ENCODE measurements at places on chromosomes 5 and 9.
A peak's percentile ranks its signal among the peaks of the same experiment; 100 is the strongest.

DNA sequence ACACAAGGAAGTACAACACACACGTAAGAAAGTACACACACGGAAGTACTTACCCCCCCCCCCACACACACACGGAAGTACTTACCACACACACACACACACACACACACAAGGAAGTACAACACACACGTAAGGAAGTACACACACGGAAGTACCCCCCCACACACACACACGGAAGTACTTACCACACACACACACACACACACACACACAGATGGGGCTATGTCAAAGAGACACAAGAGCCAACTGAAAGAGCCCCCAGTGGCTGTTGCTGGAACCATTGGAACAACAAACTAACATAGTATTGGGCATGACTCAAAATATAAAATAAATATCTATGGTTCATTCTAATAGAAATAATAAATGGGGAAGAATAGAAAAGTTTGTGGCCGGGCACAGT is 4.9 kb upstream of the MAPK9 start:
- peaks cover 2% of the 10 kb centered on the region for H3K36me3 ChIP-seq
- peaks cover 14% of the 10 kb centered on the region for H3K4me1 ChIP-seq
- H3K27ac ChIP-seq: no peak overlapping the region
- no peak overlapping the region for H3K4me3 ChIP-seq
- DNase-seq: no peak

DNA sequence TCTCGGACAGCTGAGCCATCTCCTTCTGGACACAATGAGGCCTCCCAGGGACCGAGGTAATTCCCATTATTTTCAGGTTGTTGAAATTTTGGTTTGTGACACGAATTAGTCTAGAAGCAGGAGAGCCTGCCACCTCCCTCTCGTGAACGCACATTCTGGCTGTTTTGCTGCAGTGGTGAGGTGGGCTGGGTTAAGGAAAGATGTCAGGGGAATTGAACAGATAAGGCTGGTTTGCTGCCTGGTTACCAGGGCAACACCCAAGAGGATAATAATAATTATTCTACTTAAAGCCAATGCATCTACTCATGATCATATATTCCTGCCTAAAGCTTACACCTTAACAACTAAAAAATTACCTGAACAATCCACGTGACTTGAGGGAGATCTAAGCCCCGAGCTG is 38.1 kb downstream of the DDX31 start:
- H3K36me3 ChIP-seq: peaks cover 26% of the 10 kb centered on the region
- H3K4me1 ChIP-seq: peaks cover 5% of the 10 kb centered on the region
- DNase-seq: no peak

- H3K4me1 ChIP-seq: no peaks in the 10 kb centered on the region
- H3K27me3 ChIP-seq: no peaks in the 10 kb centered on the region
- H3K27ac ChIP-seq: no peak overlapping the region
- H3K36me3 ChIP-seq: no peaks in the 10 kb centered on the region
- DNase-seq: no peak
Measured at GRCh38 chr5:158716668-158717067, 383.0 kb downstream of the EBF1 start.

- no peak for DNase-seq
- H3K27ac ChIP-seq: no peak overlapping the region
- H3K27me3 ChIP-seq: peaks cover 7% of the 10 kb centered on the region
- no peaks in the 10 kb centered on the region for H3K36me3 ChIP-seq
- H3K4me1 ChIP-seq: peaks cover 4% of the 10 kb centered on the region
- H3K4me3 ChIP-seq: no peak overlapping the region
Measured at GRCh38 chr5:149664666-149665415, 65.3 kb upstream of the PPARGC1B start.

DNA sequence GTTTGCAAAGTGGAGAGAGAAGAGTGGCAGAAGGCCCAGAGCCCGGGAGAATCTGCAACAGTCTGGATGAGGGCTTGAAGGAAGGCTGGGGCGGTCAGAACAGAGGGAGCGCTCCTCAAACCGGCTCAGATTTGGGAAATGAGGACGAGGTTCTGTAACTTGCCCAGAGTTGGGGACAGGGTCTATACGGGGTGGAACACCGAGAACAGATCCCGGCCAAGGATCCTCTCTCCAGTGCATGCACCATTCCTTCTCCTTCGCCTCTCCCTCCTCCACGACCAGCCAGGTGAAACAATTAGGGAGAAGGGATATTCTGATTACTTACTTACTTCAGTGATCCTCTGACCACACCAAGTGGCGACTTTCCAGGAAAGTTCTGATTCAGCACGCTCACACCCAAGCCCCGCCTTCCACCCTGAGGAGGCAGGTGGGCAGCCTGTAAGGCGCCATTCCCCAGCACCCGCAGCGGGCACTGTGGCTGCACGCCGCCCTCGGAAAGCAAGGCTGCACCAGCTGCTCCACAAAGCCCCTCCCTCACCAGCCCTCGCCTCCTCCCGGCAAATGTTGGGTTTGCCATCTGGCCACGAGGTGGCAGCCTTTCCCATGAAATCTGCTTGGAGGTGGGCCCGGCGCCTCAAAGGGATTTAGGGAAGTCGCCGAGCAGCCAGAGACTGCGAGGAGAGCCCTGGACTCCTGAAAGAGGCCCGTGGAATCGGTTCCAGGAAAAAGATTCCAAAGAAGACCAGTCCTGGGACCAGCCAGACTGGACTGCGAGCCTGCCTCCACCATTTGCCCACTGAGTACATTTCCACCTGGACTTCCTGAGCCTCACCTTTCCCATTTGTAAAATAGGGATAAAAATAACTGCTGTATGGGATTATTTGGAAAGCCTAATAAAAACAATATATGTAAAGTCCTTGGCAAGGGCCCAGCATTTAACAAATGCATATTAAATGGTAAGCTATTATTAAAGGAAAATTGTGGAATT is 22.2 kb upstream of the WWC1 start:
- H3K4me1 ChIP-seq: peaks cover 6% of the 10 kb centered on the region
- DNase-seq: peak; percentile 48
- H3K36me3 ChIP-seq: no peaks in the 10 kb centered on the region
- H3K27me3 ChIP-seq: peaks cover 17% of the 10 kb centered on the region

- H3K27me3 ChIP-seq: no peaks in the 10 kb centered on the region
- H3K4me3 ChIP-seq: no peak overlapping the region
- no peaks in the 10 kb centered on the region for H3K4me1 ChIP-seq
- H3K36me3 ChIP-seq: no peaks in the 10 kb centered on the region
Measured at GRCh38 chr5:57435701-57436134, 46.9 kb downstream of the ACTBL2 start.

- H3K36me3 ChIP-seq: no peaks in the 10 kb centered on the region
- no peak for DNase-seq
- no peaks in the 10 kb centered on the region for H3K27me3 ChIP-seq
- no peak overlapping the region for H3K27ac ChIP-seq
Measured at GRCh38 chr5:5270958-5271785, 131.0 kb downstream of the ADAMTS16 start.

DNA sequence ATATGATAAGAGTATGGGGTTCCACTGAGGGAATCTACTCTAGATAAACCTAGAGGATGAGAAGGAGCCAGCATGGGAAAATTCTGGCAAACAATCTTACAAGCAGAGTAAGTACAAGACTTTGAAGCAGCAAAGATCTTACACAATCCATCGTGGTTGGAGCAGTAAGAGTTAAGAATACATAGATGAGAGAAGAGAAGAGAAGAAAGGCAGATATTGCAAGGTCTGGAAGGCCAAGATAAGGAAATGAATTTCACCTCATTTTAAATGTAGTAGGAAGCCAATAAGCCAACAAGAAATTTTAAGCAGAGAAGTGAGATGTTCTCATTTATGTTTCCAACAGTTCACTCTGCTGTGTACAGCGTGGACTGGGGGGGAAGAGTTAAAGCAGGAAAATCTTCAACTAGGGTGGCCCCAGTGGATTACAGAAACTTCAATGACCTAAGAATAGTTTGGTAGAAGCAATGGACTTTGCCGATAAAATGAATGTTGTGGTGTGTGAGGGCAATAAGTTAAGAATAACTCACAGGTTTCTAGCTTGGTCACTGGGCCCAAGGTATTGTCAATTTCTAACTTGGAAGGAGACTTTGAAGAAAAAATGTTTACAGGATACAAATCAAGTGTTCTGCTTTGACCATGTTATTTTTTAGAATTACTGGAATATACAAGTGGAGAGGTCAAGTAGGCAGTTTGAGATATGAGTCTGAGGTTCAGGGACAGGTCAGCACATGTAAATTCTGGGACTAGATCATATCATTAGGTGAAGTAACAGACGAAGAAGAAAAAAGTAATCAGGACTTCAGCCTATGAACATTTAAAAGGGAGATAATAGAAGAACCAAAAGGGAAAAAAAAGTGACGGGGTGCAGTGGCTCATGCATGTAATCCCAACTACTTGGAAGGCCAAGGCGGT is 12.1 kb upstream of the ISOC1 start:
- DNase-seq: no peak
- peaks cover 2% of the 10 kb centered on the region for H3K27me3 ChIP-seq

DNA sequence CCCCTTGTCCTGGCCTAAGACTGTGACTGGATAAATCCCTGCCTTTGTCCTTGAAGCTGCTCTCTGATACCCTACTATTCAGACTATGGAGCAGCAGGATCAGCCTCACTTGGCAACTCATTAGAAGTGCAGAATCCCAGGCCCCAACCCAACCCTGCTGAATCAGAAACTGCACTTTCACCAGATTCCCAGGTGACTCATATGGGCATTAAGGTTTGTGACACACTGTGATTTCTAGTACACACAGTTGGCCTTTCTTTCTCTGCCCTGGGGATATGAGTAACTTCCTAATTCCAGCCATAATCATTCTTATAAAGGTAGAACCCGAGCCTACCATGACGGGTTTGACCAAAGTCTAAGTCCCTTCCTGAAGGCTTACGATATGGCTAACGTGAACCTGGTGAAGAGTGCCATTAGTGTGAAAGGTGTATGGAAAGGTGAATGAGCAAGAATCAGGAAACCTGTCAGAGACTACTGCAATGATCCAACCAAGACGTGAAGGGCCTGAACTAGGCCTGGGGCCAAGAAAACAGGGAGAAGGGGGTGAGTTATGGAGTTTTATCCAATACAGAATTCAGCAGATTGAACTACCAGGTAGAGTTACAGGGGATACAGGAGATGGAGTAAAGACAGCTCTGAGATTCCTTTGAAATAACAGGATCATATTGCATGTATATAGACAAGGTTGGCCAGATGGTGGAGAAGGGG is 533.0 kb downstream of the BNC2 start:
- H3K27me3 ChIP-seq: no peaks in the 10 kb centered on the region
- no peak for DNase-seq
- H3K4me3 ChIP-seq: no peak overlapping the region
- H3K4me1 ChIP-seq: no peaks in the 10 kb centered on the region
- no peaks in the 10 kb centered on the region for H3K36me3 ChIP-seq
- no peak overlapping the region for H3K27ac ChIP-seq

GRCh38 chr9:121773954-121774714 is 122.7 kb downstream of the DAB2IP start:
- H3K36me3 ChIP-seq: no peaks in the 10 kb centered on the region
- H3K27ac ChIP-seq: no peak overlapping the region
- no peak overlapping the region for H3K4me3 ChIP-seq
- no peaks in the 10 kb centered on the region for H3K4me1 ChIP-seq

- H3K27ac ChIP-seq: no peak overlapping the region
- H3K27me3 ChIP-seq: peaks cover 11% of the 10 kb centered on the region
- DNase-seq: no peak
- H3K4me1 ChIP-seq: peaks cover 21% of the 10 kb centered on the region
- H3K4me3 ChIP-seq: no peak overlapping the region
Measured at GRCh38 chr5:148615644-148616275, 38.6 kb downstream of the HTR4 start.

GRCh38 chr9:13450723-13451122 is 171.2 kb upstream of the MPDZ start:
- H3K27ac ChIP-seq: no peak overlapping the region
- DNase-seq: no peak
- no peaks in the 10 kb centered on the region for H3K36me3 ChIP-seq
- H3K4me3 ChIP-seq: no peak overlapping the region

- H3K27ac ChIP-seq: no peak overlapping the region
- no peaks in the 10 kb centered on the region for H3K4me1 ChIP-seq
- no peak overlapping the region for H3K4me3 ChIP-seq
- H3K36me3 ChIP-seq: no peaks in the 10 kb centered on the region
Measured at GRCh38 chr5:68007451-68007850, 208.1 kb upstream of the PIK3R1 start.

- no peak overlapping the region for H3K4me3 ChIP-seq
- no peaks in the 10 kb centered on the region for H3K36me3 ChIP-seq
- no peaks in the 10 kb centered on the region for H3K4me1 ChIP-seq
- no peak overlapping the region for H3K27ac ChIP-seq
Measured at GRCh38 chr5:170362656-170363055, 26.5 kb downstream of the KCNMB1 start.

- H3K4me1 ChIP-seq: peaks cover 6% of the 10 kb centered on the region
- H3K27ac ChIP-seq: no peak overlapping the region
- H3K36me3 ChIP-seq: no peaks in the 10 kb centered on the region
- H3K4me3 ChIP-seq: no peak overlapping the region
- no peaks in the 10 kb centered on the region for H3K27me3 ChIP-seq
- no peak for DNase-seq
Measured at GRCh38 chr5:127941646-127942045, 141.9 kb upstream of the SLC12A2 start.

- H3K4me3 ChIP-seq: no peak overlapping the region
- H3K27me3 ChIP-seq: no peaks in the 10 kb centered on the region
- DNase-seq: no peak
Measured at GRCh38 chr5:121979691-121980090, 17.9 kb downstream of the SRFBP1 start.

DNA sequence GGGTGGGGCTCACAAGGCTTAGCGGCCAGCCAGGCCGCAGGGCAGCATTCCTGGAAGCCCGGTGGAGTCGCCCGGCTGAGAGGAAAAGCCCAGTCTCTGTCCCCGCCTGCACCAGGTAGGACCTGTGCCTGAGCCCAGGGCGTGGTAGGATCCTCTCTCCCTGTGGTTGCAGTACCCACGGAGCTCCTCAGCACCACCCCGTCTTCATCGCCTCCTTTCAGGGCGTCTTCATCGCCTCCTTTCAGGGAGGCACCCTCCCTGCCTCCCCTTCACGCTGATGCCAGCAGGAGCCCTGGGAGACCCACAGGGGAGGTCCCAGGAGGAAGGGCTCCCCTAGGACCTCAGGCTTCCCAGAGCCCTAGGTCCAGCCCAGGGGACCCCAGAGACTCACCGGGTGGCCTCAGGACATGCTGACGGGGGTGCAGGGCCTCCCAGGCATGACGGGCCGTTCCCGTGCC is 53.3 kb upstream of the NOTCH1 start:
- no peaks in the 10 kb centered on the region for H3K4me1 ChIP-seq
- H3K27ac ChIP-seq: no peak overlapping the region
- no peak for DNase-seq

- peaks cover 51% of the 10 kb centered on the region for H3K4me1 ChIP-seq
- H3K27me3 ChIP-seq: no peaks in the 10 kb centered on the region
- H3K27ac ChIP-seq: peak overlapping the region; percentile 79
- peak overlapping the region; percentile 31 for H3K4me3 ChIP-seq
- DNase-seq: no peak
Measured at GRCh38 chr5:100855295-100855694, 47.8 kb downstream of the ST8SIA4 start.

GRCh38 chr9:124030969-124031451 is 19.4 kb downstream of the LHX2 start:
- H3K4me1 ChIP-seq: no peaks in the 10 kb centered on the region
- no peak overlapping the region for H3K27ac ChIP-seq
- peaks cover 34% of the 10 kb centered on the region for H3K27me3 ChIP-seq
- no peak for DNase-seq

- no peak overlapping the region for H3K27ac ChIP-seq
- H3K27me3 ChIP-seq: peaks cover 80% of the 10 kb centered on the region
- no peak for DNase-seq
Measured at GRCh38 chr5:135543485-135544304, 7.9 kb upstream of the NEUROG1 start.

- H3K27me3 ChIP-seq: no peaks in the 10 kb centered on the region
- no peak overlapping the region for H3K27ac ChIP-seq
- no peak for DNase-seq
- no peaks in the 10 kb centered on the region for H3K4me1 ChIP-seq
- no peak overlapping the region for H3K4me3 ChIP-seq
Measured at GRCh38 chr5:173707392-173707791, 90.9 kb upstream of the BOD1 start.

- H3K4me3 ChIP-seq: no peak overlapping the region
- H3K4me1 ChIP-seq: peaks cover 5% of the 10 kb centered on the region
Measured at GRCh38 chr5:142235870-142236672, 88.8 kb downstream of the SPRY4 start.

Measured in activated T-helper 1 cell treated with anti-CD3 and anti-CD28 coated beads, Interleukin-12 subunit alpha, Interleukin-12 subunit beta, Interleukin-2, Interleukin-4 antibody, amounts not matched to agents 30 ng/mL and 10 ng/mL and 1 ng/mL, durations not matched to agents 14 hours and 24 hours and 36 hours (primary cell).